ENCODE measurements at places on chromosomes 16 and 17.

DNA sequence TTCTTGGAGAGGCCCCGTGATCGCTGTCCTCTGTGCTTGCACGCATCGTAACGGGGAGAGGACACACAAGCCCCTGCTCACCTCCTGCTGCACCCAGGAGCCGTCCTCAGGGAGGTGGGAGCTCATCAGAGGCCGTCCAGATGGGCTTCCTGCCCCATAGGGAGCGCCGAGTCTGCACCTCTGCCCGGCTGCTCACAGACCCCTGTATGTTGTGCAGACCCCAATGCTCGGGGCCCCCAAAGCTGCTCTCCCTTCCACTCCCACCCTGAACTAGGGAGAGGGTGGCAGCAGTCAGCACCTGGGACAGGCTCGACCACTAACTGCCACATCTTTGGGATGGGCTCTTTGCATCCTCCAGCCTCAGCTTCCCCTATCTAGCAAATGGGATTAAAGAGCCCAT is 4.4 kb upstream of the ZNF469 start:
- no peak for DNase-seq

DNA sequence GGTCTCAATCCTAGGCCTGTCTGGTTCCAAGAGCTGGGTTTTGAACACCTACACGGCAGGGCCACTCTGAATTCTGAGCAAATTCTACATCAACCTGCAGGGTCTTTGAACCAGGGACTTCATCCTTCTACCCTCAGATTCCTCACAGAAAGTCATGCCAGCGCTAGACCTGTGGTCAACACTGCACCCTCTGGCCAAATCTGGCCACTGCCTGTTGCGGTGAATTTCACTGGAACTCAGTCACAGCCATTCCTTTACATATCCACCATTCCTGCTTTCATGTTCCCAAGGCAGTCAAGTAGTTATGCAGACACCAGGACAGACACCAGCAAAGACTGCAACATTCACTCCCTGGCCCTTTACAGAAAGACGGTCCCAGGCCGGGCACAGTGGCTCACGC is 144.6 kb downstream of the C16orf95 start:
- DNase-seq = no peak

DNA sequence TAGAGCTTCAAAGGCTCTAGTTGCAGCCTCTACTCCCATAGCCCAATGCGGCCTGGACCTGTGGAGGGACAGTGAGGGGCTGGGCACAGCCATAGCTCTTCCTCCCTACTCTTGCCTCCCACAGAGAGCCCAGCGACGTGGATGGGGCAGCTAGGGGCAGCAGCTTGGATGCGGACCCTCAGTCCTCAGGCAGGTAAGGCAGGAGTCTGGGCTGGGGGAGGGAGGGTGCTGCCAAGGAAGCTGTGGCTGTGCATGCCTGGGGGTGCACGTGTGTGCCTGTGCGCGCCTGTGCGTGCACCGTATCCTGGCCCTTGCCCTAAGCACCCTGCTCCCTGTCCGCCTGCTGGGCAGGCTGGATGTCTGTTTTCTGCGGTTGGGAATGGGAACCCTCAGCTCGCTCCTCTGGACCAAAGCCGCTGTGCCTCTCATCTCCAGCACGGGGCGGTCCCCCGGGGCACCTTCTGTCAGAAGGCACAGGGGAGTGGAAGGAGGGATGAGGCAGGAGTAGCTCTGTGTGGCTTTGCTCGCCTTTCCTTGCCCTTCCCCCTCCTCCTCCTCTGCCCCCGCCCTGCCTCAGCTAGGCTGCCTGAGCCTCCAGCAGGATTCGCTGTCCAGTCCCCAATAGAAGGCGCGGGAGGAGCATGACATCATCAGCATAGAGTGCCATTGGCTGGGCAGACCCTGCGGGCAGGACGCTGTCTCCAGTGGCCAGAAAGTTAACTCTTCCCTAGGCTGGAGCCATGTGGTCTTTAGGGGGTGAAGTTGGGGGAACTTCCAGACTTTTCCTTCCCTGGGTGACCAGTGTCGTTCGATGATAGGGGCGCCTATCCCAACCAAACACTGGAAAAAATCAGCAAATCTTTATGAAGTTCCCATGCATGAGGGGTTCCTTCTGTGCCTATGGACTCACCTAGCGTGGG is 797 bp downstream of the PRCD start:
- DNase-seq = peak; percentile 98

- no peak for DNase-seq
Observed at GRCh38 chr16:24583494-24583893, 44.1 kb downstream of the RBBP6 start.

GRCh38 chr17:58626905-58627304 is 64.9 kb downstream of the TEX14 start:
- DNase-seq = no peak

DNA sequence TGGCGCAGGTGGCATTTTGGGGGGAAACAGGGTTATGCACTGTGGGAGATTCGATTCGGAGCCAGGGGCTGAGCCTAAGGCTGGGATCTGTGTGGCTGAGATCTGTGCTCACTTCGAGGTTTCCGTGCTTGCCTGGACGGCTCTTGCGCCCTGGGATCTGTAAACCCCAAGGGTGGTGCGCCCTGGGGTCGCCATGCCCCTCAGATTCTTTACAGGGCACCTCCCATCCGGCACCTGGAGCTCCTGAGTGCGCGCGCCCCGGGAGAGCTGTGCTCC is 377 bp downstream of the SLC13A5 start:
- DNase-seq = no peak

DNA sequence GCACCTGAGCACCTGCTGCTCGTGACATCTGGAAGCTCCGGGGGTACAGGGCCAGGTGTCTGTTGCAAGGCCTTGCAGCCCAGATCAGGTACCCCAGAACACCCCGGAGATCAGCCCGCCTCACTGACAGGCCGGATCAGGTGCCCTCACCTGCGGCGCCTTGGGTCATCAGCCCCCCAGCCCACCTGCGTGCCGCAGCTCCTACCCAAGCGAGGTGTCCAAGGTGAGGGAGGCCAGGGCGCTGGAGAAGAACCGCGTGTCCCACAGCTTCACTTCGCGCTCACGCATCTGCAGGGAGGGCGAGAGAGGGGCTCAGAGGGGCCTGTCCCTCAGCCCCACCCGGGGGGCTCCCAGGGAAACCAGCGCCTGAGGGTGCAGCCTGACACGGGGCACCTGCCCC is 16.1 kb downstream of the VASN start:
- DNase-seq = no peak

DNA sequence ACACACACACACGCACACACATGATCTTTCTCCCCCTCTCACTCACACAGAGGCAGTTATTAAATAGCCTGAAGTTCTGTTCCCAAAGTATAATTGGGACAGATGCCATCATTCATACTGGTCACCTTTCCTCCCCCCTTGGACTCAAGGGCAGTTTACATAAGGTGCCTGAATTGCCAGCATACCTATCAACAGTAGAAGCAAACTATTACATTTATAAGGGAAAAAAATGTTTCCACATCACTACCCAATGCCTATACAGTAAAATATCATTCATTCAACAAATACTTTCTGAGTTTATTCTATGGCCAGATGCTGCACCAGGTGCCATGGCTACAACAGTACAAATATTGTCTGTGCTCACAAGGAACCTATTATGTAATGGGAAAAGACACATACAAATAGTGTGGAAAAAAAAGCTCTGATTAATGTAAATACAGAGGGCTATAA is 6.3 kb downstream of the CNTD1 start:
- DNase-seq = no peak

DNA sequence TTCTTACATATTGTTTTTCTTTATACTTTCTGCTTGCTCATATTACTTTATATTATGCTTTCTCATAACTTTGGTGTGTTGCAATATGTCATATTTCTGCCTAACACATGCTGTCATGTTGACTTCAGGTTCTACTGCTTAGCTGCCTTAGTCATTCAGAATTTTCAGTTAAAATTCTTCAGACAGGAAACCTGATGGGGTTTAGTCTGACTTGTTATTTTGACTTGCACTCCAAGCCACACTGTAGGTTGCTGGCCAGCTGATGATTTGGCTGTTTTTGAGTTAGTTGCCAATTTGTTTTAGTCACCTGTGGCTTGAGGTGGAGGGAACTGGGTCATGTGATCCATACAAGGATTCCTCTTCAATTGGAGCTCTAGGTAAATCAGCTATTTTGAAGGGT is 315.4 kb downstream of the MAP2K6 start:
- DNase-seq = peak; percentile 29

- no peak for DNase-seq
Observed at GRCh38 chr17:37820995-37821713, 76.3 kb upstream of the HNF1B start.

- no peak for DNase-seq
Observed at GRCh38 chr17:33949100-33949499, 306.0 kb upstream of the CCL2 start.

- DNase-seq = no peak
Observed at GRCh38 chr17:27871407-27871806, 21.8 kb downstream of the LYRM9 start.

- DNase-seq = no peak
Observed at GRCh38 chr17:51908841-51909537, 249.5 kb downstream of the CA10 start.

DNA sequence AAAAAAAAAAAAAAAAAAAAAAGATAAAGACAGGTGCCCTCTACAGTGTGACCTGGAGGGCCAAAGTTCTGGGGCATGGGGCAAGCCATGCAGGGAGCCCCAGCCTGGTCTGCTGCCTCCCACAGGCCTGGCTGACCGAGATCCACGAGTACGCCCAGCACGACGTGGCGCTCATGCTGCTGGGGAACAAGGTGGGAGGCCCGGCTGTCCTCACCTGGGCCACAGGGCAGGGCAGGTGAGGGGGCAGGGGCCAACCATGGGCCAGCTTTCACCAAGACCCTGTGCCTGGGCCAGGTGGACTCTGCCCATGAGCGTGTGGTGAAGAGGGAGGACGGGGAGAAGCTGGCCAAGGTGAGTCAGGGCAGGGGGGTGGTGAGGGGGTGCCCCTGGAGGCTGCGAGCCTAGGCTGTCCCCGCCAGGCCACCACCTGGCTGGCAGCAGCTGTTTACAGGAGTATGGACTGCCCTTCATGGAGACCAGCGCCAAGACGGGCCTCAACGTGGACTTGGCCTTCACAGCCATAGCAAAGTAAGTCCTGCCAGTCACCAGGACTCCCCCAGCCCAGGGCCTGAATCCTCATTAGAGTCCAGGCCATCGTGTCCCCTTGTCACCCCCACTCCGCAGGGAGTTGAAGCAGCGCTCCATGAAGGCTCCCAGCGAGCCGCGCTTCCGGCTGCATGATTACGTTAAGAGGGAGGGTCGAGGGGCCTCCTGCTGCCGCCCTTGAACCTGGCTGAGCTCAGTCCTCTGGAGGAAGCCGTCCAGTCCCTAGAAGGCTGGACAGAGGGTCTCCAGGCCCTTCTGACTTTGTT is 2.7 kb upstream of the TRAF7 start:
- DNase-seq = no peak

DNA sequence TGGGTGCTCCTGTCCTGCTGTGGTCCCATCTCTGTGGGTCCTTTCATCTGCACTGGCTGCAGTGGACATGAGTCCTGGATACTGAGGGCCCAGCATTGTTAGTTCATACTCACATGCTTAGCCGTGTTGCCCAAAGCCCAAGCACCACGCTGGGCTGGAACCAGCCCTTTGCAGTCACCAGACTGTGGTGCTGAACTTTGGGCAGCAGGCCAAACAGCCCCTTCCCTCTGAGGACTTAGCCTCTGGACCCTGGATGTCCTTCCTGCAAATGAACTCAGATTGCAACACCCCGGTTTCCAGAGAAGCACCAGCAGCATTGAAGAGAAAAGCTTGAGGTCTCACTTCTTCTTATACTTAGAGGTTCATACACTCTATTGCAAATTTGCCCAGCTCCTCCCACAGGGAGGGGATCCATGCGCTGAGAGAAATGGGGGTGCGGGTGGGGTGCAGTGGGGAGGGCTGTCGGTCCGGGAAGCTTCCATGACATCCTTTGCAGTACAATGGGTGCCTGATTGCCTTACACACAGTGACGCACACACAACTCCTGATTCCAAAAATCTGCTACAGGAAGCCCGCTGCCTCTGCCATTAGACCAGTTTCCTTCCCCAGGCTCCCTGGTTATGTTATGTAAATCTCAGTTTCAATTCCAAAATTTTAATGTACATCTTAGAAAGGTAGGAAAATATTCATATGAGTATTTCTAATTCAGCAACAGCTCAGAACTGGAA is 65.8 kb downstream of the RGS9 start:
- no peak for DNase-seq

DNA sequence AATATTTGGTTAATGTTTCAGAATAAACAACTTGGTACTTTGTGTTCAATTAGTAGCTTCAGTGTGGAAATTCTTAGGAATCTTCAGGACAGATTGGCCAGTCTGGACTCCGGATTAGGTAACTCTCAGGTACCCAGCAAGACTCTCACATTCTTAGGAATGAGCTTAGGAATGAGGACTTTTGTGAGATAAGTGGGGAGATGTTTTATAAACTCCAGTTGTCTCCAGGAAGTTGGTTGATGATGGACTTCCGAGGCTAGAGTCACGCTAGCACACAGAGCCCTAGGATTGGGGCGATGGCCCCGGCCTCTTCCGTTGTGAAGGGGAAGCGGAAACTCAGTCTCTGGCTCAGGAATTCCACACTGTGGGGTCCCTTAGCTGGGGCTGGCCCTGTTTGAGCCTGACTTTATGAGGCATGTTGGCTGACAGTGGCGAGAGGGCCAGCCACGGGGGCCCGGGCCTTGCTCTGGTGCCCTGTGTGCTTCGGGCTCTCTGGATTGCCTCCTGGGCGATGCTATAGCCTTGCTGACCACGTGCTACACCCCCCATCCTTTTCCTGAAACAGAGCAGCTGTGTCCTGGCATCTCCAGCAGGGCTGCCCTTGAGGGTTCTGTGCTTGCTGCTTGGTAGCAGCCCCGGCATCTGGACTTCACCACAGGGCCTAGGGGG is 32.4 kb downstream of the RAB11FIP3 start:
- DNase-seq = no peak

DNA sequence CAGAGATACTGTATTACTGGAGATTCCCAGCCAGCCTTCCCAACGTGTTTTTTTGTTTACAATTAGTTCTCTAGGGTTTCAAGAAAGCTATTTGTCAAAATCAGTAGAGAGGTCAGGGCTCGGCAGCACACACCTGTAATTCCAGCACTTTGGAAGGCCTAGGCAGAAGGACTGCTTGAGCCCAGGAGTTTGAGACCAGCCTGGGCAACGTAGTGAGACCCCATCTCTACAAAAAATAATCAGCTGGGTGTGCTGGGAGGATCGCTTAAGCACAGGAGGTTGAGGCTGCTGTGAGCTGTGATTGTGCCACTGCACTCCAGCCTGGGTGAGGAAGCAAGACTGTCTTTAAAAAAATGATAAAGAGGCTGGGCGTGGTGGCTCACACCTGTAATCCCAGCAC is 19.4 kb downstream of the CBX1 start:
- DNase-seq = no peak

GRCh38 chr17:10513299-10514067 is 4.9 kb downstream of the MYH1 start:
- peak; percentile 56 for DNase-seq

DNA sequence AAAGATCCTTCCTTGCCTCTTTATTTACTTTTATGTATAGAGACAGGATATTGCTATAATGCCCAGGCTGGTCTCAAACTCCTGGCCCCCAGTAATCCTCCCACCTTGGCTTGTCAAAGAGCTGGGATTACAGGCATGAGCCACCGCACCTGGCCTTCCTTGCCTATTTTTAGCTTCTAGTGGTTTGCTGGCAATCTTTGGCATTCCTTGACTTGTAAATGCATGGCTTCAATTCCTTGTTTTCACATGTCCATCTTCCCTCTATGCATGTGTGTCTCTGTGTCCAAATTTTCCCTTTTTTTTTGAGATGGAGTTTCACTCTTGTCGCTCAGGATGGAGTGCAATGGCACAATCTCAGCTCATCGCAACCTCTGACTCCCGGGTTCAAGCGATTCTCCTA is 22.5 kb downstream of the HEXIM2 start:
- DNase-seq = no peak

- no peak for DNase-seq
Observed at GRCh38 chr16:4839942-4840341, 7.1 kb downstream of the GLYR1 start.

Data from GM03348 (cell line).